ENCODE measurements at places on chromosomes 1 and 21.

DNA sequence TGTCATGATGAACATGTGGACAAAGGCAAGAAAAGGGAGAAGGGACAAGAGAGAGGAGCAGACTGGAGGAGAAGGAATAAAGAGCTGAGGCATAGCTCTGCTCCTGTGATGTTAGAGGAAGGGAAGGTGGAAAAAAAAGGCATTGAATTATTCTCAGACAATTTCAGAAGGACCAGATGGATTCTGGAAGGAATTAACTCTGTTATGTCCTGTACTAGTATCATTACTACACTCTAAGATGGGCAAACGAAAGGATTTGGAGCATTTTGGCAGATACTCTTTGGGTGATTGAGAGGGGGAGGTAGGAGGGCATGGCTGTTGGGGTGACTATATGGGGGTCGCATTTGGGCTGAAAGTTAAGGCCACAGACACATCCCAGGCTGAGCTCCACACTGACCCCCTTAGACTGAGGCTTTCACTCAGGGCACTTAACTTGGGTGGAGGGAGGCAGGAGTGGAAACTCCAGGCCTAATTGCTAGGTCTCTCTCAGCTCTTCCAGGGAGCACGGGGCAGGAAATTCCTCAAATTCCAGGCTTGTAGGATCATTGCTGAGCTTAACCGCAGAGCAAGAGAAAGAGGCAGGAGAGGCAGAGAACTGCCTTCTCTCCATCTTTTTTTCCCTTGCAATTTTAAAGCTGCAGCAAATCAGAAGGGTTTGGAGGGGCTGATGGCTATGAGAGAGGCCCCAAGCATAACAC is 25.9 kb downstream of the KIRREL1 start:
- DNase-seq = no peak

DNA sequence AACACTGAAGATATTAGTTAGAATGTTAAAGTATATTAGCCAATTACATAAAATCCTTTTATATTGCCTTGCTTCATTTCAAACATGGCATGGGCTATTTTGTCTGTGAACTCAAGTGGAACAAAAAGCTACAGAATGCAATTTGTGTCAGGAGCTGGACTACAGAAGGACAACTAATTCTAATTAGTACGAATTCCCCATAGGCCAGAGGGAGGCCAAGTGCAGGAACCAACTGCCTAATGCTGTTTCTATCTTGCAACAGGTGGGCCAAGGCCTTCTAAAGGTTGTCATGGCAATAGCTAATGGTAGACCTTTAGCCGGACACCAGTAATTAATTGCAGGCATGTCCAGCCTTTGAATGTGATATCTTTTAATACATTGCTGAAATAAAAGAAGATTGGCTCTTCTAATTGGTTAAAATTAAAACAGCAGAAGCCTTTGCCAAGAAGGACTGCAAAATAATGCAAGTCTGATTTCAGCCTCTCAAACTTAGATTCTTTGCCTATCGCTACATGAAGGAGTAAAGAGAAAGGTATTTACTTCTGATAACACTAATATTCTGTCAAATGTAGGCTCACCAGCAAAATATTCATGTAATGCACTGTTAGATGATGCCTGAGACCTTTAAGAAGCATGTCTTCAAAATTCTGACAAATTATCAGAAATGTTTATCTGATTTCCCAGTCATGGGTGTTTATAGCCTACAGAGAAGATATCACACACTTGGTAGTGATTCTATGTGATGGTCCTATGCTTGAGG is 232.1 kb downstream of the LMO4 start:
- DNase-seq = no peak

DNA sequence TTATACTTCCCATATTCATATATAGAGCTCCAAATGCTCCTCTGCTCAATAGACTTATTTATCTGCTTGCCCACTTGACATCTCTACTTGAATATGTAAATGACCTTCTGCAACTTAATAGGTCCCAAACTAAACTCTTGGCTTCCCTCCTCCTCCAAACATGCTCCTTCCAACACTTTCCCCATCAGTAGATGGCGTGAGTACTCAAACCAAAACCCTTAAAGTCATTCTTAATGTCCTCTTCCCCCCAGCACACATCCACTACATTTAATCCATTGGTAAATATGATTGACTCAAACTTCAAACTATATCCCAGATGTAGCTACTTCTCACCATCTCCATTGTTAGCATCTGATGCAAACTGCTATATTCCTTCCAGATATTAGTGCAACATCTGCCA is 48.5 kb upstream of the PBX1 start:
- no peak for DNase-seq

- DNase-seq = peak; percentile 66
Measured at GRCh38 chr1:9942399-9942938, 722 bp downstream of the LZIC start.

- DNase-seq = peak; percentile 92
Measured at GRCh38 chr1:27395441-27396195, 3.2 kb downstream of the GPR3 start.

DNA sequence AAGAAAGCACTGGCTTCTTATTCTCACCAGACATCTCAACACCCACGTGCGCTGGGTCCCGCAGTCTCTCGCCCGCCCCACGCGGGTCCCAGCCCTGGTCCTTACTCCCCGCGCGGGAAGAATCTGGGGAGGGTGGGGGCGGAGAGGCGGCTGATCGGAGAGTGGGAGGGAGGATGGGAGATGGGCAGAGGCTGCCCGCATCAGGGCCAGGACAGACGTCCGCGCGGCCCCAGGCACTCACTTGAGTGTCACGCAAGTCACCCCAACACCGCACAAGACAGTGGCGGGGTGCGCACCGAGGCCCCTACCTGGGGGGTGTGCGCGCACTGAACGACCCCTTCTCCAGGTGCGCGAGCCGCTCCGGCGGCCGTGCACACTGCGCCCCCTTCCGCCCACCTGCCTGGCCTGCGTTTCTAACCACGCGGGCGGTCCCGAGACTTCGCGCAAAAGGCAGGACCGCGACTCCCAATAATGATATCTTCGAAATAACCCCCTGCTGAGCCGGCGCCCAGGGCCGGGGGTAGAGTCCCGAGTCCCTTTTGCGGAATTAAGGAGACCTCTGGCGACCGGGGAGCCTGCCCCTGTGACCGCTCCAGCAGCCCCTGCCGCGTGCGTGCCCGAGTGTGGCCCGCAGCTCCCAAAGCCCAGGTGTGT is 6.0 kb upstream of the SIM2 start:
- DNase-seq = no peak
